ENCODE measurements at places on chromosomes 4 and X.

- DNase-seq, result no peak
Measured at GRCh38 chr4:170978990-170979389, 834.2 kb upstream of the GALNTL6 start.

GRCh38 chrX:109533631-109534030 lies 3.0 kb upstream of the NXT2 start:
- no peak for DNase-seq

DNA sequence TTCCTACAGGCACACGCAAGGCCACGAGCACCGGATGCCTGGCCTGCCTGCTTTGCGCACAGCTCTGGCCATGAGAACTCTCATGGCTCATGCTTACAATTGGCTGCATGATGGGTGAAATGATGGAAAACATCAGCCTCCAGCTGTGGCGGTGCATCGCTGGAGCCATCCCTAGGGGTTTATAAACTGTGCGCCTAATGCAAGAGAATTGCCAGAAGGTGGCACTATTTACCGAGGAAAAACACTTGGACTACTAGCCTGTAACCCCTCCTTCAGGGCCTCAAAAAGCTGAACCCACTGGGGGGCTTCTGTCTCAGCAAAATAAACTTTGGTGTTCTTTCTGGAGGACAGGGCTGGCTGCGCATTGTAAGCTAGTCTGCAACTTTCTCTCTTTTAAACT lies 51.9 kb downstream of the PHKA2 start:
- peak; percentile 27 for DNase-seq

DNA sequence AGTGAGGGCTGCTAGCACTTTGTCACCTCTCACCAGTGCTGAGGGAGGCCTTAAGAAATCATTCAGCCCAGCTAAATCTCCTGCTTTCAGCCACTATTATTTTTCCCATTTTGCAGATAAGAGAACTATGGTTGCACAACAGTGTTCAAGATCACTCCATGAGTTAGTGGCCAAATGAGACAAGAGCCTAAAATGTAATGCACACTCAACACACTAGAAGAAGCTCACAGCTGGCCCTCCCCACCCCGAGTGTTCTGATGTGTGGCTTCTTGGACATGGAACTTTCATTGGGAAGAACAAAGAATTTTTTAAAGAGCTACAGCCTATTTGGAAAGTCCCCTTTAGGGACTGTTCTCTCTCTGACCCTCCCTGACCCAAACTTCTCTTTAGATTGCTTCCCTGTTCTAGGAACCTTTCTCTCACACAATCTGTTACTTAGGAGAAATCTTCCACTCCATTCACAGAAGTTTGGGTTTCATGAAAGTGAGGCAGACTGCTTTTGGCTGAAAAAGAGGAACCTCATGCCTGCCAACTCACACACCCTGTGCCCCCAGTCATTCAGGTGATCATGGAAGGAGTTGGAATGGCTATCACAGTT lies 44.0 kb upstream of the CT47C1 start:
- no peak for DNase-seq

DNA sequence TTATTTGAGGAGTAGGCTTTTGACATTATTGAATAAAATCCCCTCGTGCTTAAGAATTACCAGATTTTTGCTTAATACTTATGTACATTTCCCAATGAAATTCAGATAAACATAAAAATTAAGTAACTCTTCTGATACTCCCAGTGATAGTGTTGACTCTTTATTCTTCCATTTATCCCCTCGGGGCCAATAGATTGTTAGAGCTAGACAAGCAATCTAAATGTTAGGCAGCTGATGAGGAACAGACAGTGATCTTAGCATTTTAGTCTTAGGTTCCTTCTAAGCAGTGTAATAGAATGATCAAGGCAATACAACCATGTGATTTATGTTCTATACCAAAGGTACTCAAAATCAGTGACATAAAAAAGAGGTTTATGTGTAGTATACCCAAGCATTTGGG lies 68.7 kb downstream of the USP9X start:
- no peak for DNase-seq

- DNase-seq, result no peak
Measured at GRCh38 chr4:173243917-173244658, 75.5 kb downstream of the GALNT7 start.

- no peak for DNase-seq
Measured at GRCh38 chr4:1403591-1404572, 2.4 kb downstream of the NKX1-1 start.

- DNase-seq, result no peak
Measured at GRCh38 chr4:72207196-72207595, 175.4 kb downstream of the NPFFR2 start.

GRCh38 chr4:139950568-139950967 lies 203.4 kb downstream of the MAML3 start:
- no peak for DNase-seq

GRCh38 chr4:153022241-153022715 lies 86.2 kb downstream of the FHDC1 start:
- DNase-seq, result no peak

DNA sequence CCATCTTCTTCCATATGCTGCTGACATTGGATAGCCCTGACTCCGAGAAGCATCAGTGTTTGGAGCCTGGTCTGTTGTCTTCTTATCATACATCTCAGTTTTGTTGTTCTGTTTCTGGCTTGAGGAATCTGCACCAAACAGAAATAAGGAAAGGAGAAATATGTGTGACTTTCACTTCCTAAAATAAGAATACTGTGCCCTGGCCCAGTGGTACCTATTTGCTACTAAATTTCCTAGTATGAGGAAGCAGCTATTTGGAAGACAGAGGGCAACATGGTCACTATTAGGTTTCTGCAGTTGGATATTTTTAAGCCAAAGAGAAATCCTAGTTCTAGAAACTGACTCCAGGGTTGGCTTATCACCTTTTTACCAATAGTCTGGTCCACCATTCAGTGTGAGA lies 16.8 kb downstream of the CT47C1 start:
- no peak for DNase-seq
